ENCODE measurements at places on chromosomes 1 and 21.

GRCh38 chr1:27153549-27153886, 1.4 kb downstream of the SLC9A1 start:
- DNase-seq = no peak

DNA sequence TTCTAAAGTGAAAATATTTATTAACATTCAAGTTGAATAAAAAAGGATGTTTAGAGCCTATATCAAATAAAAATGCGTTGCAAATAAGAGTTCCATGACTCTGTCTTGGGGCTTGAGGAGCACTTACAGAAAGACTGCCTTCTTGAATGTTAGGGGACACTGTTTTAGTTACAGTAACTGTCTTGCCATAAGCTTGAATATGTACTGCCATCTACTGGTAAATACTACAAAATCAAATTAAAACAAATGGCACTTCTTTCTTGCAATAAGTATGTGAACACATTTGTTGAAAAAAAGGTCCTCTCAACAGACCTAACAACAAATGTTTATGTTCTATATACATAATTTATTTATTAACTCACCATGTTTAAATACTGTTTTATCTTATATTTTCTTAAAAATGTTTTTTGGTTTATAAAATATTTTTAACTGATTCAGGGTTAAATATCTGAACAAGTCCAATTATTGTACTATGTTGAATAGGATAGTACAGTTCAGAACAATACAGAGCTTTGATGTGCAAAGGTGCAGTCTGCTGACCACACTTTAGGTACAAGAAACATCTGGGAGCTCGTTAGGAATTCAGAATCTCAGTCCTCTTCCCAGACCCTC, 199.5 kb downstream of the LRRIQ3 start:
- DNase-seq = no peak

DNA sequence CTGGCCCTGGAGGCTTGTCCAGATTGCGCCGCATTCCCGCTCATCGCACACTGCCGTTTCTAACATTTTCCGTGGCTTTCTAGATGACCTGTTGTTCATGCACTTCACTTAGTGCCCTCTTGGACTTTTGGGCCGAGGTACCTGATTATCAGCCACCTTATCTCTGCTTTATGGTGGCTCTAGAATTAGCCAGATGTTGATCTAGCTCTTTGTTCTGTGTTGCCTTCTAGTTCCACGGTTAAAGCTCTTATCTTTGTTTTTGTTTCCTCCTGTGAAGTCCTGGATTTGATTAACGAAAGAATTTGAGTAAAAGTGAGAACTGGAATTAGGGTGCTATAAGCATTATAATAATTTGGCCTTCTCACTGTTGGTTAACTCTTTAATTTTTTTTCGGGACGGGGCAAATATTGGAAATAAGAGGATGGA, 945 bp downstream of the RNPEP start:
- no peak for DNase-seq

GRCh38 chr1:202577381-202577780, 132.9 kb downstream of the SYT2 start:
- DNase-seq = no peak

GRCh38 chr1:236636017-236636416, 31.7 kb upstream of the HEATR1 start:
- DNase-seq = no peak
